ENCODE measurements at places on chromosomes 13 and 19.

- DNase-seq = no peak
Observed at GRCh38 chr19:42131149-42132029, 857 bp downstream of the POU2F2 start.

GRCh38 chr13:57933606-57934005, 302.1 kb downstream of the PCDH17 start:
- no peak for DNase-seq

GRCh38 chr19:39967561-39967960, 3.4 kb upstream of the PSMC4 start:
- no peak for DNase-seq

DNA sequence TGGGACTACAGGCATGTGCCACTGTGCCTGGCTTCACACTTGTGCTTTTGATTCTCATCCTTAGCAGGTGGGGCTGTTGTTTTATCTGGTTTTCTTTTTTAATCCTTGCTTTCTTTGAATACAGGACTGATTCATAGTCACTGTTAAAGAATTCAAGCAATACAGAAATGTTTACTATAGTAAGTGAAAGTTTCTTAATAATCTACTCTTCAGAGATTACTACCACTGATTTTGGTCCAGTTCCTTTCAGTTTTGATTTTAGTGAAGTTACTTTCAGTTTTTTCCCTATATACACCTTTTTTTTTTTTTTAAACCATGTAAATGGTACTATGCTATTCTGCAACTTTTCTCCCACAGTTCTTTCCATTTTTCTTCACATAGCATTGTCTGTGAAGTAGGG, 53.6 kb downstream of the GATAD2A start:
- no peak for DNase-seq

DNA sequence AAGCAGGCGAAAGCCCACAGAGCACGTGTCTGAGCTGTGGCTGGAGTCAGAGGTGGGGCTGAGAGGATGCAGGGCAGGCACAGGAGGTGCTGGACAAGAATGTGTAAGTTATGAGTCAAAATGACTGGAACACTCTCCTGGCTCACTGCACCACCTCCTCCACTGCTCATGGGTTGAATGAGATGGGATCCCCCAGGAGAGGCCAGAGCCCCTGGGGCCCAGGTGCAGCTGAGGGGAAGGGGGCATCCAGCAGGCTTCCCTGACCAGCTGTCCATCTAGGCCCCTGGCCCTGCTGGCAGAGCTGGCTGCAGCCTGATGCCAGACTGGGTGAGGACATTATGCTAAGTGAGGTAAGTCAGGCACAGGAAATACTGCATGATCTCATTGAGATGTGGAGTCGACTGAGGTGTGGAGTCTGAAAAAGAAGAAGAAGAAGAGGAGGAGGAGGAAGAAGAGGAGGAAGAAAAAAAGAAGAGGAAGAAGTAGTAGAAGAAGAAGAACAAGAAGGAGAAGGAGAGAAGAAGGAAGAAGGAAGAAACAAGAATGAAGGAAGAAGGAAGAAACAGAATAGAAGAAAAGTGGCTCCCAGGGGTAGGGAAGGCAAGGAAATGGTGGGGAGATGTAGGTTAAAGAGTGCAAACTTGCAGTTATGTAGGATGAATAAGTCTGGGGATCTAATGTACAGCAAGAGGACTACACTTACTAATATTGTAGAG, 747.4 kb downstream of the UQCRFS1 start:
- no peak for DNase-seq

GRCh38 chr13:49140910-49141611, 79.1 kb upstream of the MLNR start:
- DNase-seq = no peak

DNA sequence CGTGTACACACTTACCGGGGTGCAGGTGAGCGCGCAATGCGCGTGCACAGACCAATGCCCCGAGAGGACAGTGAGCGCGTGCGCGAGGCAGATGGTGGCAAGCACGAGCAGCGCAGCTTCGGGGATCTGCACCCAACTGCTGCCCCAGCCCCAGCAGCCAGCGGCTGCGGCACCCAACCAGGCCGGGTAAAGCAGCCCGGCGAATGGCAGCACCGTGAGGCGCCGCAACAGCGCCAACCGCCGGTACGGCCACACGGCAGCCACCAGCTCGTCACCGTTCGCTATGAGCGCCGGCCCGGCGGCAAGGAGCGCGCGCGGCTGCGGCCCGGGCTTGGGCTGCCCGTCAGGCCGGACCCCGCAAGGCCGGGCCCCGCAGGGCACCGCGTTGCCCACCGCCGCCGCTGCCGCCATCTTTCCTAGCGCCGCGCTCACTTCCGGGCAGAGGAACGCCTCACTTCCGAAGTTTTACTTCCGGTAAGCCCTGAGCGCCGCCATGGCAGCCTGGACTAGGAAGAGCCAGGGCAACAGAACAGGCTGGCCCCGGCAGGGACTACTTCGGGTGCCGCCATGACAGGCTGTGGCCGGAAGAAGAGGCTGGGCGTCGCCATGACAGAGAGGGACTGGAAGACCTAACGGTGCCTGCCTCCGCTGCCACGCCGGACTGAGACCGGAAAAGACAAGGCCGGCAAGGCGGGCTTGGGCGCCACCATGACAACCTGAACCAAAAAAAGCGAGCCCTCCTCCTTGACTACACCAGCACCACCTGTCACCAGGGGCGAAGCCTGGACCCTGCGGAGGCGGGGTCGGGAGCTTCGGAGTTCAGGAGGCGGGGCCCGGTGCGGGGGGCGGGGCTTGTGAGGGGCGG, at the start of gene ATP13A1:
TSS of gene ATP13A1 (minus strand) at position 421 of the 865 bp plus-strand sequence. CDS start at position 411, 10 bp downstream.
- DNase-seq = peak; percentile 82

GRCh38 chr13:77915686-77916085, 2.9 kb downstream of the EDNRB start:
- no peak for DNase-seq

DNA sequence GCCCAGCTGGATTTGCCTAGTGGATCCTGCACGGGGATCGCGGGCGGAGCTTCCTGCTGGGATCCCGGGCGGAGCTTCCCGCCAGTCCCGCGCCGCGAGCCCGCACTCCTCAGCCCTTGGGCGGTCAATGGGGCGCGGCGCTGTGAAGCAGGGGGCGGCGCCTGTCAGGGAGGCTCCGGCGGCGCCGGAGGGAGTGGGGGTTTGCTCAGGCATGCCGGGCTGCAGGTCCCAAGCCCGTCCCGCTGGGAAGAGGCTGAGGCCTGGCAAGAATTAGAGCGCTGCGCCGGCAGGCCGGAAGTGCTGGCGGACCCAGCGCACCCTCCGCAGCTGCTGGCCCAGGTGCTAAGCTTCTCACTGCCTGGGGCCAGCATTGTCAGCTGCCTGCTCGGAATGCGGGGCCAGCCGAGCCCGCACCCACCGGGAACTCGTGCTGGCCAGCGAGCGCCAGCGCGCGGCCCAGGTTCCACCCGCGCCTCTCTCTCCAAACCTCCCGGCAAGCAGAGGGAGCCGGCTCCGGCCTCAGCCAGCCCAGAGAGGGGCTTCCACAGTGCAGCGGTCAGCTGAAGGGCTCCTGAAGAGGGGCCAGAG, 119.6 kb downstream of the PRR20E start:
- DNase-seq = no peak

DNA sequence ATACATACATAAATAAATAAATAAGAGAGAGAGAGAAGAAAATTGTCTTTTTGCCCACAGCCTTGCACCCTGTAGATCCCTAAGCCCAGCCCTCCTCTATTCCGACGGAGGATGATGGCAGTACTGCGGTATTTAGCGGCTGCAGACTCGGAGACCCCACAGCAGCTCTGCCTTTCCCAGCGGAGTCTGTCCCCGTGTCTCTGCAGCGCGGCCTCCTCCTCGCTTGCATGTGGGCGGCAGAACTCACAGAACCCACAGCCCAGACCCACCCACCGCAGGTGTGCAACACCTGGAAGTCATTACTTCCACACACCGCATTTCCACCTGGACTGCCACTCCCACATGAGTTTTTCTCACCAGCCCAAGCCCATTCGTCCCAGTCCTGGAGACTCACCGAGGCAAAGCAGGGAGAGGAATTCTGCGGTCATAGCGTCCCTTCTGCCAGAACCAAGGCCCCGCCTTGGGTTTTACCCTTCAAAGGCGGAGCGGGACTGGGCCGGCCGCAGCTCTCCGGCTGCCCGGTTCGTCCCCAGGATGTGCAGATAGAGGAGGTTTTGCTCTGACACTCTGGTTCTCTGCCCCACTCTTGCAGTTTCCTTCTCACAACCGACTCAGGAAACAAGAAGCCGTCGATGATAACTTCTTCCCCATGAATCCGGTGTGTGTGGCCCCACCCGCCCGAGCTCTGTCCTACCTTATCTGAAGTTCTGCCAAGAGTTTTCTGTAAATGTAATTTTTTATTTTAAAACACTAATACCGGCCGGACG, at the start of gene VSTM1:
TSS of gene VSTM1 (minus strand) at position 548 of the 767 bp plus-strand sequence. CDS start at position 428, 120 bp downstream.
- DNase-seq = no peak

DNA sequence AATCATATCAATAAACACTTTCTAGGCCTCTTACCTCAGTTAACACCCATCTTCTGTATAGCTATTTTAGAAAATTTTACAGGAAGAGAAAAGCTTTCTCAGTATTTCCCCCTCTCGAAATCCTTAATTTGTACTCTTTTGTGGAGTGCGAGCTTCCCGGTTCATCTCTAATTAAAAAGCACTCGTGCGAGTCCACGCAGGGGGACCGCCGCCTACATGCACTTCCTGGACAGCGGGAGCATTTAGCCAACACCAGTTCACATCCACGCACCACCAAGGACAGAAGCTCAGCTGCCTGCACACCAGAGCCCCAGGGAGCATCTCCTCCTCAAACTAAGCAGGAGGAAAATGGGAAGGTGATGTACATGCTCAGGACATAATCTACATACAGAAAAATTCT, 60.0 kb downstream of the RASA3 start:
- no peak for DNase-seq

GRCh38 chr19:12034198-12034597, 1.3 kb downstream of the ZNF433 start:
- no peak for DNase-seq

DNA sequence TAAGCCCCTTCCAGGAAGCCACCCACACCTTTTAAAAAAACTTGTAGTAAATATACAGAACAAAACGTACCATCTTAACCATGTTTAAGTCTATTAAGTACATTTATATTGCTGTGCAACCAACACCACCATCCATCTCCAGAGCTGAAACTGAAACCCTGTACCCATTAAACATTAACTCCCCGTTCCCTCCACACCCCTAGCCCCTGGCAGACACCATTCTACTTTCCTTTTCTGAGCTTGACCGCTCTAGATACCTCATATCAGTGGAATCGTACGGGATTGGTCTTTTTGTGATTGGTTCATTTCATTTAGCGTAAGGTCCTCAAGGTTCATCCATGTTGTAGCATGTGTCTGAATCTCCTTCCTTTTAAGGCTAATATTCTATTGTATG, 13.0 kb upstream of the SPATA13 start:
- DNase-seq = no peak

- DNase-seq = no peak
Observed at GRCh38 chr13:44181931-44182330, 191.7 kb upstream of the SERP2 start.

- no peak for DNase-seq
Observed at GRCh38 chr13:48547663-48548092, 14.8 kb upstream of the RCBTB2 start.

DNA sequence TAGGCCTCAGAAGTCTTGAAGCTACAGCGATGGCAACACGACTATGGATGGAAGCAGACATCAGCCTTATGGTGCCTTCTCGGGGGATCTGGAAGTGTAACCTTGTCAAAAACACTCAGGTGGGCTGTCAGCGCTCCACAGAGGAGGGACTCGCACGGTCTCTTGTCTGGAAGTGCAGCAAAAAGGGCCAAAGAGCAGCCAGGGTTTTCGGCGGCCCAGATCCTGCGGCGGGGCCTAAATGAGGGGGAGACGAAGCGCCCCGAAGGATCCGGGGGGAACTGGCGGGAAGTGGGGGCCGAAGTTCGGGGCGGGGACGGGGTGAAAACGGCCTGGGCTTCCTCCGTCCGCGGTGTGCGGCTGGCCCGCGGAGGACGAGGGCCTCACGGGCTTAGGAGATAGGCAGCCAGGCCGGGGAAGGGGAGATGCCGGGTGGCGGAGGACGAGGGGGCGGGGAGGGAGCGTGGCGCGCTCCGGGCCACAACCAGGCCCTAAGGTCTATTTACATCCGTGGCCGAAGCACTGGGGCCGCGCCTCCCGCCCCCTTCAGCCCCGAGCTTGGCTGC, 637 bp downstream of the RANBP3 start:
- DNase-seq = no peak

GRCh38 chr13:77696879-77697216, 639 bp upstream of the SLAIN1 start:
- DNase-seq = no peak

DNA sequence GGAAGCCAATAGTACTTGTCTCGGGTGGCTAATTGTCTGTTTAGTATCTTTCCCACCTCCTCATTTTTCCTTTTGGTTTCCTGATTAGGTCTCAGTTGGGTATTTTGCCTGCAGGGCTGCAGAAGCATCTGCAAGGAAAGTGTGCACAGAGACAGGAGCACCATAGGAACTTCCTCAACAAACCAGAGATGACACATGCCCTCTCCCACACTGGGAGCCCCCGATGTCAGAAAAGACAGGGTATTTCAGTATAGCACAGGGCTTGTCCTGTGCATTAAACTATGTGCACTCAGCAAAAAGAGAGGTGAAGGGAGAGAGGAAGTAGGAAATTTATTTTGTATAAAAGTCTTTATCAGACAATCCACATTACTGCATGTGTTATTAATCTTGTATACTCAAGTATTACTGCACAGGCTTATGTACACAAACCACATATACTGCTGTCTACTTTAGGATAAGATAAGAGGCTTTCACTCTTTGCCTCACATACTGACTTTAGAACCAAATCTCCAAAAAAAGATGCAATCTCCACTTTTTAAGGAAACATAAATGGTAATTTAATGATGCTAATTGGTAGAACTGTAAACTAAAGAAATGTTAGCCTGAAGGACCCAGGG, 501.0 kb downstream of the FOXO1 start:
- DNase-seq = no peak

- no peak for DNase-seq
Observed at GRCh38 chr19:2529473-2529918, 53.6 kb downstream of the GADD45B start.

DNA sequence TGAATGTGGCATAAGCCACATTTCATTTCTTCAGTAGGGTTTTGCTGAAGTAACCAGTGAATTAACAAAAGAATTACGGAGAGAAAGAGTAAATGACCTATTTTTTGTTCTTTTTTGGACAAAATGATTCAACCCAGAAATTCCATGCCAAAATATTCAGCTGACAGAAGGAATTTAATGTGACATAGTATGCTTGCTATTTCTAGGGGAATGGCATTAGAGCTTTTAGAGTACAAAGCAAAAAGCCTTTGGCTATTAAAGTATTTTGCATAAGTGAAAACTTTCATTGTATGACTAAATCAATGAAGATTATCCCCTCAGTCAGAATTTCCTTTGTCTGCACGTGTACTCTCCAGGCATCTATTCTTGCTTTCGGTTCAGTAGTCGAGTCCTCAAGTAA, 465.3 kb downstream of the COG6 start:
- DNase-seq = no peak

DNA sequence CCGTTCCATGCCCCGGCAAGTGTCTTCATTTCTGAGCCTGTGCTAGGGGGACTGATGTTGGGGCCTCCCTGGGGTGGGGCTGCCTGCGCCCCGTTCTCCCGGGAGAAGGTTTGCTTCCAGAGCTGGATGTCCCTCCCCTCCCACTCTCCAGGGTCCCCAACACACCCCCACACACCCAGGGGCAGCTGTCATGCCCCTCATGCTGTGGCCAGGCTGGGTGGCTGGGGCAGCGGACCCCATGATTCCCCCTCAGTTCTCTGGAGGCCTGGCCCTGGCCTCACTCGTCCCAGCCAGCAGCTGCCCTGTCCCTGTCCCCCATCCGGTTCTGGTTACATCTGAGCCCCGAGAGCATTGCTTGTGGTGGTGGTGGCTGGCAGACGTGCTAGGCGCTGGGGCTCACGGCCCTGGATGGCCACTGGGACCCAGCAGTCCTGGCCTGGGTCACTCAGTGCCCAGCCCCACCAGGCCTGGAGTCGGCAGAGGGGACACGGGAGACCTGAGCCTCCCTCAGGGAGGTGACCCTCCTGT, 184.8 kb downstream of the KDM4B start:
- DNase-seq = no peak

All from stimulated activated CD8-positive, alpha-beta memory T cell treated with anti-CD3 and anti-CD28 coated beads, Interleukin-7, amount 100 ng/mL, for 24 hours (primary cell).